ENCODE measurements at places on chromosomes 3 and 15.

- no peak for DNase-seq
Observed at GRCh38 chr3:125443923-125444322, 68.8 kb upstream of the ZNF148 start.

- DNase-seq = no peak
Observed at GRCh38 chr15:83533410-83533962, 86.3 kb downstream of the SH3GL3 start.

GRCh38 chr3:120875989-120876388 lies 32.0 kb upstream of the STXBP5L start:
- no peak for DNase-seq

GRCh38 chr15:45114076-45114750 lies at the start of the genes DUOX2 and DUOXA2:
DUOX2 (minus strand) TSS chr15:45114172; CDS start chr15:45113411, 761 bp downstream.
DUOXA2 (plus strand) TSS chr15:45114326; CDS start chr15:45114606, 280 bp downstream.
- DNase-seq = no peak

GRCh38 chr3:118946449-118946848 lies 88.2 kb downstream of the IGSF11 start:
- no peak for DNase-seq

DNA sequence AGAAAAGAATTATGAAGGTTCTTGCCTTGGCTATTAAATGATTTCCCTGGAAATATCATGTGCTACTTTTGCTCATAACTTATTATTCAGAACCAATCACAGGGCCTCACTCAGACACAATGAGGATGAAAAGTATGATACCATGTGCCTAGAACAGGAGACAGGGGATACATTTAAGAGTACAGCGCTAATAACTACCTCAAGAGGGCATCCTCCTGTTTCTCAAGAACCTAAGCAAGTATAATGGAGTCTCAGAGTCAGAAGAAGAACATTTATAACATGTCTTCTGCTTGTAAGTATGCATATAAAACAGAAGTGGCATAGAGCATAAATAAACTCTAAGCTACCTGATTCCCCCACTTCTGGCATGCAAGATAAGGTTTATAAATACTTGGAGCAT lies 125.4 kb upstream of the MME start:
- no peak for DNase-seq

GRCh38 chr3:9163289-9163688 lies 86.2 kb downstream of the SRGAP3 start:
- no peak for DNase-seq
